Left forelimb (tissue), 1 donor: ENCODE measurements at places on chromosomes 11 and 22.

DNA sequence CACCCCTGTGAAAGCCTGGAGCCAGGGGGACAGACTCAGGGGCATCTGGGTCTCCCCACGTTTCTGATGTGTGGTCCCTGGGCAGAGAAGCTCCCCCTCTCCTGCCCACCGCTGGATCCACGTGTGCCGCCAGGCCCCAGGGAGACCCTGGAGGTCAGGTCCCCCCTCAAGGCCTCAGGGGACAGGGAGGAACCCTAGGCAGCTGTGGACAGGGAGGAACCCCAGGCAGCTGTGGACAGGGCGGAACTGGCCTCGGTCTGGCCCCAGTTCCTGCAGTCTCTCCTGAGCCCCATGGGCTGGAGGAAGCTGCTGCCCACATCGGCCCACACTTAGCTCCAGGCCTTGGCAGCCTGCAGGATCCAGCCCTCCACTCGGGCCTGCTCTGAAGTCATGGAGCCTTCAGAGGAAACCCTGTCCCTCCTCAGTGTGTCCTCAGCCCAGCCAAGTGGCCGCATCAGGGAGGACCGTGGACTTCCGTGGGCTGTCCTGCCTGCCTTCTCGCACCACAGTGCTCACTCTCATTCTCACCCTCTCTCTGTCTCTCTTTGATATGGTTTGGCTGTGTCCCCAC, 127.7 kb downstream of the BRD1 start:
- no peak for DNase-seq

DNA sequence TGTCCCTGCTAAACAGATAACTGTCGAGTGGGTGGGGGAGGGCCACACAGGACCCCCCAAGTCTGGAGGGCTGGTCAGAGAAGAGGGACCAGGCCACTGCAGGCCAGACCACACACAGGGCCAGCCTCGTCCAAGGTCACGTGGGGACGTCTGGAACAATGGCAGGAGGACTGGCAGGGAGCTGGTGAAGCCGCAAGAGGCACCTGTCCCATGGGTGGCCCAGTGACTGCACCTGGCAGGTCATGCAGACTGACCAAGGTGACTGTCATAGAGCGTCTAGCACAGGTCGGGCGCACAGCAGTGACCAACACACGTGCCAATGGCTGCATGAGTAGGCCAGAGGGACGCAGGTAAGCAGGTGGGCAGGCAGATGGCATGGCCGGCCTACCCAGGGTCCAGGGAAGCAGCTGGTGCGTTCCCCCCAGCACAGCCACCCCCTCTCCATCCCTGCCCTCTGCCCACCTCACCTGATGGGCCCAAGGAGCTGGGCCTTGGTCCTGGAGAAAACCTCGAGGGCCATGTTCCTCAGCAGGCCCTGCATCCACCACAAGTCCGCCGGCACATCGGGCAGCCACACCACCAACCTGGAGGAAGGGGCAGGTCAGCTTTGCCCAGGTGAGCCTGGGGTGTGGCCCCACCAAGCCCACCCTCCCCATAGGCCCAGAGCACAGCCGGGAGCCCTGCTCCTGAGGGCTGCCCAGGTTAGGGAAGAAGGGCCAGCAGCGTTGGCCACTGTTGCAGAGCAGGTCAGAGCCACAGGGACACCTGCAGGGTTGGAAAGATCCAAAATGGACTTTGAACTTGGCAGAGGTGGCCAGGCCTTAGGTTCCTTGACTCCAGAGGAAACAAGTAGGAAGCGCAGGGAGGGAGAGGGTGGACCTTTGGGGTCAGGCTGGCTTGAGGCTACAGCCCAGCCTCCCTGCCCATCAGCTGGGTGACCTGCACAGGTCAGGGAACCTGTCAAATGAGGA, 10.4 kb downstream of the PNPLA5 start:
- DNase-seq, result peak; percentile 53

DNA sequence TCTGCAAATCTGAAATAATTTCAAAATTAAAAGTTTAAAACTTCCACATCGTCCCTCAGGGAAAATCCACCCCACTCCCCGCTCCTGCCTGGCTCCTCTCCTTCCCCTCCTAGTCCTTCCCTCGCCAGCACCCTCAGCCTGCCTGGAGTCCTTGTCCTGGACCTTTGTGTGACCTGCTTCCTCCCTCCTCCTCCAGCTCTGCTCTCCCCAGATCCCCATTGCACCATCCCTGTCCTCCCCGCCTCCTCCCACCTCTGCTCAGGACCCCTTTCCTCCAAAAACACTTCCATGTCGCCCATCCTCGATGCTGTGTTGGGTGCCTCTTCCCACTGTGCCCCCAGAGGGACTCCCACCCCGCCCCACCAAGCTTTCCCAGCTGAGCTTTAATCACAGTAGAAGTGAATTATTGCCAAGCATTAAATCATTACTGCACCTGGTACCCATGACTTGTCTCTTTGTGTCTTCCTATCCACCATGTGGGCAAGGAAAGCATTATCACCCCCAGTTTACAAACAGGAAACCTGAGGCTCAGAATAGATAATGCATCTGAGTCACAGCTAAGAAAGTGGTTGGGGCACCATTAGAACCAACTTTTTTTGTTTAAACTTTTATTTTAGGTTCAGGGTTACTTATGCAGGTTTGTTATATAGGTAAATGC, 2.4 kb upstream of the ZP1 start:
- no peak for DNase-seq

- no peak for DNase-seq
Measured at GRCh38 chr11:31477528-31478222, 31.7 kb downstream of the IMMP1L start.
